ENCODE measurements at places on chromosomes 4 and X.

- DNase-seq: no peak
These were observed 192.5 kb downstream of the ASMT start for GRCh38 chrX:1807301-1807731.

DNA sequence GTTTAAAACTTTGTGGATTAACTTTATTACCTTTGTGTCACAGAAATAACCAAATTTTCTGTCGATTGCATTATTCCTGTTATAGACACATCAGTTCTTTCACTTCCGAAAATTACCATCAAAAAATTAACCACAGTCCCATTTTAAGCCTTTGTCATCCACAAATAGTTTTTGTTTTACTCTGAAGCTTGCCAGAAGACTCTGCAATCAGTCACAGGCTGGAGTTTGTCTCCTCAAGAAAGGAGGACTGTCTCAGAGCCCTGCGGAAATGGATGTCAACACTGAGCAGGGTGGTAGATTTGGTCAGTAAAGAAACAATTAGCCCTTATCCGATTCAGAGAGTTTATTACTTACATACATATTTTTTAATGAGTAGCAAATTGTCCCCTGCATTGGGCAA lies 20.1 kb upstream of the TCEAL4 start:
- no peak for DNase-seq

DNA sequence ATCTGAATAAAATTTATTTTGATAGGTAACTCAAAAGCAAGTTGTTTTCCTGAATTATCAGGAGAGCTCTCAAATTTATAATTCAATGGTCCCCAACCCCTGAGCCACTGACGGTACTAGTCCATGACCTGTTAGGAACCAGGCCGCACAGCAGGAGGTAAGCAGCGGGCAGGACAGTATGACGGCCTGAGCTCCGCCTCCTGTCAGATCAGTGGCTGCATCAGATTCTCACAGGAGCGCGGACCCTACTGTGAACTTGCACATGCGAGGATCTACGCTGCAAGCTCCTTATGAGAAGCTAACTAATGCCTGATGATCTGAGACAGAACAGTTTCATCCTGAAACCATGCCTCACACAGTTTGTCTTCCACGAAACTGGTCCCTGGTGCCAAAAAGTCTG lies 37.9 kb upstream of the SEC24B start:
- no peak for DNase-seq

- DNase-seq: no peak
These were observed 841 bp downstream of the TBC1D19 start for GRCh38 chr4:26584725-26585124.

- no peak for DNase-seq
These were observed 15.6 kb upstream of the MAMLD1 start for GRCh38 chrX:150347471-150347870.

GRCh38 chr4:67762086-67762485 lies 7.9 kb upstream of the GNRHR start:
- DNase-seq: no peak

DNA sequence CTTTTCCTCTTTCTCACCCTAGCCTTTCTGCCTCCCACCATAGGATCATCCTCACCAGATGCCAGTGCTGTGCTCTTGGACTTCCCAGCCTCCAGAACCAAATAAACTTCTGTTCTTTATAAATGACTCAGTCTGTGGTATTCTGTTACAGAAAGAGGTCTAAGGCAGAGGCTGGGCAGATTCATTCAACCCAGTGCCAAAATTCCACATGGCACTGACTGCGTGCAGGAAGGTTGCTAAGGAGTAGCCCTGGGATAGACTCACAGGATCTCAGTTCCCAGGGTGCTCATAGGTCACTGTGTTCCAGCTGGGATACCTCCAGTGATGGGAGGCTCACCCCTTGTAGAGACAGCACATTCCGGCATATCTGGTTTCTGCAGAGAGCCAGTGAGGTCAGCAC lies 22.0 kb downstream of the SORCS2 start:
- no peak for DNase-seq

DNA sequence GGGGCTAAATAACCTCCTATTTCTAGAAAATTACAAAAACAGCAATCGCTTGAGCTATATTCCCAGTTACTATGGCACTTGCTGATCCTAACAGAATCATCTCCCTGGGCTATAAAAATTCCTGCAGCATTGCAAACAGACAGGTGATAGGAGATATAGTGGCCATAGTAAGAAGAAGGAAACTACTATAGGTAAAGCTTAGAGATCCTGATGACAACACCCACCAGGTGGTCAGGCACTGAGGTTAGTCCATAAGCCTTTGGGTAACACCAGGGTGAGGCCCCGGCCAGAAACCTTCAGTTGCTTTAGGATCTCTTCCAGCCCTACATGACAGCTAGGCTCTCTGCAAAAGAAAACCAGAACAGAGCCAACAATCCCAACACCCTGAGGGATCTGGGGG lies 197.9 kb upstream of the PPP1R2C start:
- no peak for DNase-seq

GRCh38 chr4:30600246-30601017 lies 119.7 kb upstream of the PCDH7 start:
- no peak for DNase-seq

DNA sequence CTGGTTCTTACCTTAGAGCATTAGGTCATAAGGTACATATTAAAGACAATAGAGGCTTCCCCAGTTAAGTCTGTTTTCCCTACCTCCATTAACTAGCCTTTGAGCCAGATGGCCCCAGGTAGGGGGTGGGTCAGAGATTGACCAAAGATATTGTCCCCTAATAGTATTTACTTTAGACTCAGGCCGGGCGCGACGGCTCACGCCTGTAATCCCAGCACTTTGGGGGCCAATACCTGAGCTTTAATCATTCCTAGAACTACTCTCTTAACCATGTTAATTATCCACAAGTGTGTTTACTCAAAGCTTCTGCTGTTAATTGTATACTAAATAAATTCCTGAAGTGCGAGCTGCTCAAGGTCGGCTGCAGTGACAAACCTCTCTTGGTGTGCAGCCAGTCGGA lies 28.0 kb upstream of the AMBN start:
- no peak for DNase-seq

GRCh38 chrX:148043271-148043855 lies 62.2 kb downstream of the FMR1NB start:
- DNase-seq: no peak

DNA sequence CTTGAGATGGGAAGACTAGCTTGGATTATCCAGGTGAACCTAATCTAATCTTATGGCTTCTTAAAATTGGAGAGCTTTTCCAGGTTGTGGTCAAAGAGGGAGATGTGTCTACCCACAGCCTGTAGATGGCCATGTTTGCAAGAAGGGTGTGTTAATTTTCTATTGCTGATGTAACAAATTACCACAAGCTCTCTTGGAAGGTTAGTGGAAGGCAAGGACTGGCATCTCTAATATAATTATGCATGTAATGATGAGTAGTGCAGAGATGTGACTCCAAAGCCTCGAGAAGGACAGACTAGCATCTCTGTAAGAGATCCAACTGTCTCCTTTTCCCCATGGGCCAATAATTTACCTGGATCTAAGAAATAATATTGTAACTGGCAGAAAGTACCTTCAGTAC lies 3.2 kb upstream of the ADH1B start:
- no peak for DNase-seq

DNA sequence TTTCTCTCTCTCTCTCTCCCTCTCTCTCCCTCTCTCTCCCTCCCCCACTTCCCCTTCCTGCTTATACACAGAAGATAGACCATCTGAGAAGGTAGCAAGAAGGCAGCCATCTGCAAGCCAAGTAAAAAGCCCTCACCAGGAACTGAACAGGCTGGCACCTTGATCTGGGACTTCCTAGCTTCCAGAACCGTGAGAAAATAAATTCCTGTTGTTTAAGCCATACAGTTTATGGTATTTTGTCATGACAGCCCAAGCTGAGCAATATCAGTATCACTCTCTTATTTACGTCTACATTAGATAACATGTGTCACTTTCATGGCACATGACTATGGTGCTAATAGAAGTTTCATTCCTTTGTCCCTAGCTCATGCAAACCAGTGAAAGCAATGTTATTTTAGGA lies 581.1 kb downstream of the INPP4B start:
- no peak for DNase-seq

GRCh38 chr4:113474017-113474416 lies 287.5 kb downstream of the CAMK2D start:
- DNase-seq: no peak

DNA sequence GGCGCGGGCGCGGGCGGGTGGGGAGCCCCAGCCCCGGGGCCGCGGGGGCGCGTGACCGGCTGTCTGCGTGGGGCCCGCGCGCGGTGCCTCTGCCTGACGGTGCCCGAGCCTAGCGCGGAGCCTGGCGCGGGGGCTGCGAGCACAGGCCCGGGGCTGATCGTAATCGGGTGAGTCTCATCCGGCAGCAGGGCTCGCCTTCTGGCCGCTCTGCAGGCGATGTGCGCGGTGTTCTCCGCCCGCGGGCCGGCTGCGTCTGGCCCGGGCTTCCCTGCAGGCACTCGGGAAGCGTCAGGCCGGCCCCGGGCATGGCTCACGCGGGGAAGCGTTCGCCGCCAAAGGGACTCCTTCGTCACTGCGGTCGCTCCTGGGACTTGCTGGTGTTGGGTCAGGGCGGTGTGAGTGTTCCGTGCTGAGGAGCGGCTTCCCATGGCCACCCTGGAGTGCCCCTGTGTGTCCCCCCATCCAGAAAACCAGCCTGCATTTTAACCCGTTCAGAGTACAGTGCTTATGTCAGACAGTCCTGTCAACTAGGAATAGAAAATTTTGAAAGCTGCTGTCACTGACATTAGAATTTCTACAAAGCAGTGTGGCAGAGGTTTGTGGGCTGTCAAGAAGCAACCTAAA lies 40.6 kb downstream of the FAM149A start:
- DNase-seq: peak; percentile 40

DNA sequence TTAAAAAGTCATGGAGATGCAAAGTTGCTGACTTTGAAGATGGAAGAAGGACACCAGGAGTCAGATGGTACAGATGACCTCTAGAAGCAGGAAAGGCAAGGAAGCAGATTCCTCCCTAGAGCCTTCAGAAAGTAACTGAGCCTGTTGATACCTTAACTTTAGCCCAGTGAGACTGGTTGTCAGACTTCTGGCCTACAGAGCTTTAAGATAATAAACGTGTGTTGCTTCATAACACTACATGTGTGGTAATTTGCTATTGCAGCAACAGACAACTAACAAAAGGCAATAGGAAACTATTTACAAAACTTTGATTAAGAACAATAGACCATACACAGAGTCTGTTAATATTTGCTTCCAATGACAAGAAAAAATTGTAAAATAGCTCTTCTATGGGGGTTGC lies 102.0 kb upstream of the USP38 start:
- DNase-seq: no peak

- no peak for DNase-seq
These were observed 40.8 kb downstream of the RAPGEF2 start for GRCh38 chr4:159143687-159144086.

DNA sequence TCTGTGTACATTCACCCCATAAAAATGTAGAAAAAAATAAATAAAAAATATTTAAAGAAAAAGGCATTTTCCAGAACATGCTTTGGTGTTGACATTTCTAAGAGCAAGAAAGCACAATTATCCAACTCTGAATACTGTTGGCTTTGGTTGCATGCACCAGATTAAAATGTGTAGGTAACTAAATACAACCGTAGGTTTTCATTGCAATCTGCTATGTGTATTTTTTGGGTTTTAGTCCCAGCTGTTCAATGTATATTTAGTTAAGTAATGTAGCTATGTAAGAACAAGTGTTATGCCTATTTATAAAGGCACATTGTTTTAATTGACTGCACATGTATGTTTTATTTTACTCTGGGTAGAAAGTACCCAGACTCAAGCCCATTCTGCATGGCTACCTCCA lies 108.1 kb upstream of the PAQR3 start:
- no peak for DNase-seq

GRCh38 chr4:159098482-159099127 lies 4.3 kb upstream of the RAPGEF2 start:
- no peak for DNase-seq

- no peak for DNase-seq
These were observed 24.7 kb upstream of the IL13RA1 start for GRCh38 chrX:118702741-118703140.

GRCh38 chrX:29903360-29903759 lies 312.0 kb upstream of the MAGEB2 start:
- DNase-seq: peak; percentile 1

DNA sequence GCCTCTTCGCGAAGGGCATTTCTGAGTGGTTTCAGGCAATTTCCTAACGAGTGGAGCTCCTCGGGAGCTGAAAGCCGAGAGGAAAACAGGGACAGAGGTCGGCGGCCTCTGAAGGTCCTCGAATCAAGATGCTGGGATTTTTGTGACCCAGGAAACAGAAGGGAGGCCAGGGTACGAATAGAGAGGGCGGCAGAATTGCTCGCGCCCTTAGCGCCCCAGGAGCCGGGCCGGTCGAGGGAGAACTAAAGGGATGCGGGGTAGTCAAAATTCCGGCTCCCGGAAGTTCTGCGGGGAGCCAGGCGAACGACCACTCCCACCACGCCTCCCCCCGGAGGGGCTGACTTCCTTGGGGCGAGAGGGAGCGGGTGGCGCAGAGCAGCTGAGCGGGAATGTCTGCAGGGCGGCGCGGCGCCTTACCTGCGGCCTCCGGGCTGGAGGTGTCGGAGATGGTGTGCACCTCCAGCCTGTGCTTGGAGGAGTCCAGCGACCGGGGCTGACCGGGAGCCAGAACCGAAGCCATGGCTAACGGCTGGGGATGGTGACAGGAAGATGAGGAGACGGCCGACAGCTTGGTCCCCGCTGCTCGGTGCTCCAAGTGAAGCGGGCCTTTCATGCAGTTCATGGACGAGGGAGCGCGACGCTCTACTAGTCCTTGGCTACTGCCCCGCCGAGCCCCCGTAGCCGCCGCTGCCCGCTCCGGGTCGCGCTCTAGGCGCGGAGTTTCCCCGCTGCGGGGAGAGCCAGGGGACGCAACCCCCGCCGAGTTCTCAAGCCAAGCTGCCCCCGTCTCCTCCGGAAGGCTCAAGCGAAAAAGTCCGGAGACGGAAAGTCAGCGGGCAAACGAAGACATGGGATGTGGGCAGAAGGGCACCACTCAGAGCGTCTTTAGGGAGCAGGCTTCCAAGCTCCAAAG lies 782 bp downstream of the PITX2 start:
- no peak for DNase-seq

DNA sequence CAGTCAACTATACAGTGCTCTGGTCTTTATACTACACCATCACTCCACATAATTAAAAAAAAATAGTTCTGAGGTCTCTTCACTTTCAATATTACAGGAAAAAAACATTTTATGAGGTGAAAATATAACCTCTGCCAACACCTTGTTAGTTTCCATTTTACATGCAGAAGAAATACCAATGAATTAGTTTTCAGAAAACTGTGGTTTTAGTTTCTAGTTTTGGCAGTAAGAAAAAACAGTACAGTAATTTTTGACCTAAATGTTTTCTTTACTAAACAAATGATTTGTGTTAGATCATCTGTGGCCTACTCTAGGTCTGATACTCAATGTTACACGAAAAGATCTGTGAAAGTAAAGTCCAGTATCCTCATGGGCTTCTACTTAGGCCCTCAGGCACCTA lies 10.0 kb downstream of the SULT1E1 start:
- no peak for DNase-seq

Data from dermis microvascular lymphatic vessel endothelial cell (primary cell).